K562 (cell line): ENCODE measurements at places on chromosomes 3 and 15. TPM values are rescaled to one million over a fixed set of nuclear protein-coding genes. Genes with fewer than 3 reads are reported as not detected.

DNA sequence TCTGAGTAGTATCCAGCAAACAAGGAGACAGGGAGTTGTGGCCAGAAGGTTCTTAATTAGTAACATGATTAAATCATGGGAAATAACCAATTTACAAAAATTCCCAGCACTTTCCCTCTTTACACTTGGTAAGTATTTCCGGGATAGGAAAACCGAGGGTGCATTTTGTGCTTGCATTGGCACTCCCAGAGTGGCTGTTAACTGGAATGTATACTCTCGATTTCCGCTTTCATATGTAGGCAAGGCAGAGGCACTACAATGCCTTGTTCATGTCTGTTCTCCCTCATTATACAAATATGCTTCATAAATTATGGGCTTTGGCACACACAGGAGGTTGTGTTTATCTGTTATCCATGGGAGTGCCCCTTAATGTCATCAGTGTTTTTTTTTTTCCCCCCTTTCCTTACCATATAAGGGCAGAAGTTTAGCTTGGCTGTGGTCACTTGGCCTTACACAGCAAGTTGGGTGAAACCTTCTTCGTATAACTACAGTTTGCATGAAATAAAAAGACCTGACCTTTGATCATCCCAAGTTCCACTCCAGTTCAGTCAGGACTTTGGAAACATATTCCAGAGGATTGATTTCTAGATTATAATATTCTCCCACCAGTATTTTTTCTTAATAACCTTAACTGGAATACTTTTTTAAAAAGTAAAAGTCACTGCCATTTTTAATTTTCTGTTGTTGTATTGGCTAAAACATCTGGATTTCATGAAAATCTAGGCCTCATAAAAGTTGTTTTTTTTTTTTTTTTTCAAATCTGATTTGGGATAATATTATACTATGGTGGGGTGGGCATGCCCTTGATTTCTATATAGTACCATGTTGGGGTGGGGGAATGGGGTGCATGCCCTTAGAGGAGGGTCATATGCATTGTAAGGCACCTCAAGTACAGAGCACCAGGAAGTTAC lies 8.9 kb downstream of the TPM1 start:
- peak; percentile 74 for DNase-seq

DNA sequence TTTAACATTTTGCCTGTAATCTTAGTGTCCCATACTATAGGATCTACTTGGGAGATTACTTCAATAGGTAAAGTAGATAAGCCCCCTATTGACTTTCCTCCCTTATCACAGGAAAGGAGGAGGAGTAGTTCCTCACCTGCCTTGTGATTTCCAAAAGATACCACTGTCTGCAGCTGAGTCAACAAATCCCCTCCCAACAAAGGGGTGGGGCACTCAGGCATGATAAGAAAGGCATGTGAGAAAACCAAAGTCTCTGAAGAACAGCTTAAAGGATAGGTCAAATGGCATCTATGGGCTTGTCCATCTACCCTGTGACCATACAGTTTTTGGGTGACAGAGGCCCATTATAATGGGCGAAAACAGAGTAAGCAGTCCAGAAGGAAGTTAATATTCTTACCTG lies 71.3 kb upstream of the WNT7A start:
- DNase-seq, result no peak

GRCh38 chr3:86930831-86931230 lies 60.1 kb downstream of the VGLL3 start:
- no peak for DNase-seq

- no peak for DNase-seq
Observed at GRCh38 chr3:9917820-9918219, 922 bp downstream of the IL17RC start.

Gene FRMD4B
- 0.09 and 0.25 TPM in 2 replicates for total RNA-seq

Gene GOLGA8A
- total RNA-seq, result 77.0 and 86.3 TPM in 2 replicates

DNA sequence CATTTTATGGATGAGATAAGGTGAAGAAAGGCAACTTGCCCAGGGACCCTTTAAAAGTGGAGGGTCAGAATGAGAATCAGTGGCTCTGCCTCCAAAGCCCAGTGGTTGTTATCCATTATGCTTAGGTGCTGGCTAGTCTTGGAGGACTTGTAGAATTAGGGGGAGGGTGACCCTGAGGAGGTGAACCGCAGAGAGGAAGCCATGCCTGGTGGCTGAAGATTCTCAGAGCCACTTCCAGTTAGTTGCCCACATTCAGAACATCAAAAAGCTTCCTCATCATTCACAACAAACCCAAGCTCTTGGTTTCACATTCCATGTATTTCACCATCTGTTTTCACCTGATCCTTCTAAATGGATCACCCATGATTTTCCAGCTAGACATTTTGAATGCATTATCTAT lies 11.2 kb downstream of the EBLN2 start:
- peak; percentile 38 for DNase-seq

DNA sequence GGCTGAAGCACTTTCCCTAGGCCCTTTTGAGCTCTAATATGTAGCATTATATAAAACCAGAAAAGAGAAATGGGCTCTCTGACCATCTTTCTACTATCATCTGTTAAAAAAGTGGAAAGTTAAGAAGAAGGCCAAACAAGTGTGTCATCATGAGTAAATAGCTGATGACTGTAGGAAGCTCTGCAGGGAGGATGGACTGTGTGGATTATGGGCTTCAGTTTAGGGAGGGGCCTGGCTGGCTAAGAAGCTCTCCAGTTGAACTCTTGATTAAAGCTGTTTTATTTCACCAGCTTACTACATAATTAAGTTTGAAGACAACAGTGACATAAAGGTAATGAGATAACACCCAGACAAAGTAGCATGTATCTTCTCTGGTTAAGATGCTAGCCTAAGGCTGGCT lies 30.6 kb downstream of the INTS14 start:
- DNase-seq, result no peak

- DNase-seq, result no peak
Observed at GRCh38 chr3:110383356-110383755, 688.3 kb upstream of the NECTIN3 start.

GRCh38 chr3:129435367-129435766 lies 4.4 kb downstream of the MBD4 start:
- DNase-seq, result no peak

GRCh38 chr15:36814708-36815107 lies 235.3 kb downstream of the CDIN1 start:
- DNase-seq, result no peak

- DNase-seq, result no peak
Observed at GRCh38 chr15:27782125-27782524, 317.0 kb downstream of the OCA2 start.

Gene GASK1A
- total RNA-seq, result 0.13 TPM in 1 of 2 replicates, not detected in the other

Gene RTP4
- not detected in 2 replicates for total RNA-seq

DNA sequence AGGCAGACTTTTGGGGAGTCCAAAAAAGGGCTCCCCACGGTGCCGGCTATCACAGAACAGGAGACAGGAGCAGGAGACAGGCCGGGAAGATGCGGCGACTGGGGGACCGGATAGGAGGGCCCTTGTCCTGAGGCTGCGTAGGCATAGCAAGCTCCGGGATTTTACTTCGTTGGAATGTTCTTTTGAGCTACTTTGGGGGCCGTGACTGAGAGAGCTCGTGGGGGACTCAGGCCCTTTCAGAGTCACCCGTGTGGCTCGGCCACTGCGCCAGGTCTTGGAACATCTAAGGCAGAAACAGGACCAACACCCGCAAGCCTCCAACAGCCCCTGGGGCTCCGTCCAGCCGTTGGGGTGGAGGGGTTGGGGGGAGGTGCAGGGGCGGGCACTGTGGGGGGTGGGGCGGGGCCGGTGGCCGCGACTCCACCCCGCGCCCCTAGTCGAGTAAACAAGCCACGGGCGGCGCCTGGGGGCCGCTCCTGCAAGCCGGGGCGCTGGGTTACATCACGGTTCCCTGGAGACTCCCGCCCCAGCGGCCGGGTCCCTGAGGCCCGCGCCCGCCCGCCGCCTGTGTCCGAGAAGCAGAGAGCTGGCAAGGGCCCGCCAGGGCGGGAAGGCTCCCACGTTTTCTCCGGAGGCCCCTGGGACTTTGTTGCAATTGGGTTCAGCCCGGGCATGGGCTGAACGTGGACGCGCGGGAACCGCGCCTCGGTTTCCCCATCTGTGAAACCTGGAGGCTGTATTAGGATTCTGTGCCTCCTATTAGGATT lies 23.3 kb upstream of the C15orf39 start:
- peak; percentile 95 for DNase-seq

DNA sequence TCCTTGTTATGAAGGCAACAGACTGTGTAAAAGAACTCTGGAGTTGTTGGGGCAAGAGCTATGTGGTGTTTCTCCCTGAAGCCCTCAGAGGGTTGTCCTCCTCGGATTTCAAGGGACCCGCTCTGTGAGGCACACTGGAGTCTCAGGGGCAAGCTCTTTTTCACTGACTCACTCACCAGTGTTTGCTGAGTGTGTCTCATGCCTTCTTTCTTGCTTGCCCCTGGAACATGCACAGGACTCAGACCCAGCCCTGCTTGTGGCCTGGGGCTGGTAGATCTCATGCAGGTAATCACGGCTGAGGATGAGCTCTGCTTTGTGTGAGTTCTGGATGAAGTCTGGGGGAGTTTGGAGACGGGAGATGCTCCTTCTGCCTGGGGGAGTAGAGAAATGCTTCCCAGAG lies 93.7 kb downstream of the CACNA1D start:
- no peak for DNase-seq

DNA sequence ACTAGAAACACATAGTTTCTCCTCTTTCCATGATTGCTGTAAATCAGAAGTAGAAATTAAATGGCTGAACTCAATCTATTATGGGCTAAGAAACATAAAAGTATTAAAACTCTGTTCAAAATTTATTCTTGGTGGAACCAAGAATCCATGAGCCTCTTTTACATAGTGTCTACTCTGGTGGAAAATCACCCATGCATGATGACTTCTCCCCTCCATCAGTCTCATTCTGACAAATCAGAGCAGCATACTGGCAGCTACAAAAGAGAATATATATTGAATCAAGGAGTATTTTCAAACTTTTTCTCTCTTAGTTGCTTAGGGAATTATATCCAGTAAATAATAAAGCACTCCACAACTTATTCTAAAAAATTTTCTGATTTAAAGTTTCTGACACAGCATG lies 536.9 kb upstream of the CCDC54 start:
- DNase-seq, result no peak

Gene GOLGA8O
- 0.22 and 0.31 TPM in 2 replicates for total RNA-seq

DNA sequence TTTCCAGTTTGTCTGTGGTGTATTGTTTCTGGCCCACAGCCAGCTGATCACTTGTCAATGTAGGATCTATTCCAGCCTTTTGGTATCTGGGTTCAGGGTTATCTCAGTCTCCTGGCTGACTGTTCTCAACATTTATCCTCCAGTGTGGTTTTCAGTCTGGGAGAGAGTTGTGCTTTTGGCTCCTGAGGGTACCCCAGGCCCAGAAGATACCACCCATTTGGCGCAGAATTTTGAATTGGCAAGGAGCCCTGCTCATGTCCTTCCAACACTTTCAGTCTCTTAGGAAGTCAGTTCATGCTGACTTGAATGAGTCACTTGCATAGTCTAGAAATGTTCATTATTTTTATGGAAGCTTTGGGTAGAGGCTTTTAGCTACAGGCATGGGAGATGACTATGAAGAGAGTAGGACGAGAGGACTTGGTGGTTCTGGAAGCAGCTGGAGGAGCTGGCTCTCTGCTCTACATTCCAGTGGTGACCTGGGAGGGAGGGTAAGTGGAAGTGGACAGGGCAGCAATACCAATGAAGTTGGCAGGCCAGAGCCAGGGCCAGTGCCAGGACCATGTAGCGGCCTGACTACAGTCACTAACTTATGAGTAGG lies 7.2 kb downstream of the POLR2H start:
- no peak for DNase-seq

- no peak for DNase-seq
Observed at GRCh38 chr3:43043071-43043766, 62.7 kb downstream of the POMGNT2 start.

GRCh38 chr3:177725165-177725564 lies 527.9 kb upstream of the TBL1XR1 start:
- no peak for DNase-seq

DNA sequence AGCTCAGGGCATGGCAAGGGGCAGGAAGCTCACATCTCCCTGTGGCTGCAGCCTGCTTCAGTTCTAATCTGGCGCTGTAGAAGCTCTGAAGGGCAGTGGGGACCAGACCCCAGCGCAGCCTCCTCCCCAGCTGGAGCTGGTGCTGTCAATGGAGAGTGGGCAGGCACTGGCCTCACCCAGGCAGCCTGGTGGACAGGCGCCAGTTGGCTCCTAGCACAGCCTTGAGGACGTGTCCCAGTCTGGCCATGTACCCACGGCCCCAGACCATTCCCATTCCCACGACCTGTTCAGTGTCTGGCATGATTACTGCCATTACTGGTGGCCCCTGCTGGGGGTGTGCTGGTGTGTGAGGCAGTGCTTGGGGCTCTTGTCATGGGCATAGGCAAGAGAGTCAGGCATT lies 16.3 kb downstream of the TYRO3 start:
- DNase-seq, result no peak

Gene SLC49A4
- 0.78 and 1.0 TPM in 2 replicates for total RNA-seq

Gene GOLGA6B
- not detected in 2 replicates for total RNA-seq

GRCh38 chr3:190338717-190339116 lies 16.5 kb upstream of the CLDN1 start:
- DNase-seq, result no peak

Gene FMN1
- 0.07 TPM in 2 replicates for total RNA-seq

DNA sequence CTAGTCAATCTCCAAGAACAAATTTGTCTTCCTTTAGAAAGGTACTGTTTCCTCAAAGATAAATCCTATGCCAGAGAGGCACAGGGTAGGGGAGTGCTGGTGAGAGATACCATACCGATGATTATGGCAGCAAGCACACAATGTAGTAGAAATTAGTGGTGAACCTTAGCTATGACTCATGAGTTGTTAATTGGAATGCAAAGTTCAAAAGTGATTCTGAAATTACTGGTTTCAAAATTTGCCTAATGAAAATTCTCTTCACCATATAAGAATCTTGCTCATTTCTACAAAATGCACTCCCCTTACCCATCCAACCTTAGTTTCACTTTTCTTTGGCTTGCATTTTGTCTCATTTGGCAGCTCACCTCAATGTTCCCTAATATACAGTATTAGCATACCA lies 139.5 kb upstream of the SLC2A2 start:
- no peak for DNase-seq

Gene DPPA4
- 0.53 and 0.94 TPM in 2 replicates for total RNA-seq

GRCh38 chr3:177498037-177498857 lies 301.0 kb upstream of the TBL1XR1 start:
- no peak for DNase-seq

DNA sequence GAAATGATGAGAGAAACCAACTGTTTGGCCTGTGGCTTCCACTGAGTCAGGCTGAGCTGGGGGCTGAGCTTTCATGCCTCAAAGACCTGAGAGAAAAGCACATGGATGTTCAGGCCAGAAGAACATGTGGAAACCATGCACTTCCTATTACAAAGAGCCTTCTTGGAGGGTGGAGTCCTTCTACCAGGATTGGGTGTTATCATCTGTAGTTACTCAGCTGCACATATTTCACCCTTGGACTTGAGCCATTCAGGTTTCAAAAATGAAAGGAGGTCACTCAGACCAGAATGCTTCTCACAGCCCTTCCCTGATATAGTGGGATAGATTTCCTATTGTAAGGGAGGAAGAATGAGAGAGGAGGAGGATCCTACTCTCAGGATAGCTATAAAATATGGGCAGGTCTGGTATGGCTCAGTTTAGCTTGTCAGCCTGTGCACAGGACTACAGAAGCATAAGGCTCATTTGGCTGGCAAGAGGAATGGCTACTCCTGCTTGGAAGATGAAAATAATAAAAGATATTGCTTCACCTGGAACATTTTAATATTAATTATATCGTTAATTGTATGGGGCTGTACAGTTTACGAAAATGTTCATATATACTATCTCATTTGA lies 173.6 kb upstream of the TMC3 start:
- DNase-seq, result no peak

Gene GATA2
- 215 and 218 TPM in 2 replicates for total RNA-seq
